ENCODE measurements at places on chromosomes 12 and 14.
A peak's percentile ranks its signal among the peaks of the same experiment; 100 is the strongest.

DNA sequence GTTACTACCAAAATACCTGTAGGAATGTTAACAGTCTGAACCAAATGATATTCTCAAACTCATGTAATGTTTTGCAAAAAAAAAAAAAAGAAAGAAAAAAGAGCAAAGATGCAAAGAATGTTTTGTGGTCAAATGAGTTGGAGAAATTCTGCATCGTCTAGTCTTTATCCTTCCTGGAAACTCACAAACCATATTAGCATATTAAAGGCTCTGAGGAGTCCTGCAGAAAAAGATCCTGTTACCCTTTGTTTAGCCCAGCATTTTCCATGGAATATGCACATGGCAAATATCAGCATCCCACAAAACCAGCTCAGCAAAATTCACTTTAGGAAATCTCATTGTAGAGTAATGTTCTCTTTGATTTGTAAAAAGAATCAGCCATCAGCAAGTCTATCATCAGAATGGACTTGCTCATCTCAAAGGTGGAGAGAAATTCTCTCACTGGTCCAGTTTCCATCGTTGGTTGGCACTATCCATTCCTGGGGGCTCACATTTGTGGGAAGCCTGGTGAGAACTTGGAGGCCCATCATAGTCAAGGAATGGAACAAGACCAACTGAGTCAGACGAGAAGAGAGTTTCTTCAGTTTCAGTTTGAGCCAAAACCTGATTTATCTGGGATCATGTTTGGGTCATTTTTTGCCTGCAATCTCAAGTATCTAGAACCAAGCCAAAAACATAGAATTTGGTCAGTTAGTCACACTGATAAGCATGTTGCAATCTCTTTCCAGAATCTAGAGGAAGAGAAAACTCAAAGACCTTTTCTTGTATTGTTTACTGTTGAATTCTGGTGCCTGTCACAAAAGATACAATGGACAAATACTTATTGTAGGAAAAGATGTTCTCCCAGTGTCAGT lies 129.8 kb downstream of the TBX5 start:
- peak; percentile 71 for DNase-seq

GRCh38 chr14:87231336-87232026 lies 761.5 kb downstream of the GALC start:
- no peak for DNase-seq

GRCh38 chr12:98374007-98374406 lies 141.4 kb upstream of the TMPO start:
- DNase-seq, result peak; percentile 10

GRCh38 chr12:53217931-53218307 lies 10.9 kb upstream of the ITGB7 start:
- peak; percentile 31 for DNase-seq

- peak; percentile 84 for DNase-seq
Observed at GRCh38 chr14:54600717-54601109, 33.8 kb downstream of the SAMD4A start.

GRCh38 chr14:35361141-35361480 lies 43.4 kb downstream of the NFKBIA start:
- no peak for DNase-seq

- no peak for DNase-seq
Observed at GRCh38 chr14:50082784-50083466, 33.4 kb downstream of the VCPKMT start.

DNA sequence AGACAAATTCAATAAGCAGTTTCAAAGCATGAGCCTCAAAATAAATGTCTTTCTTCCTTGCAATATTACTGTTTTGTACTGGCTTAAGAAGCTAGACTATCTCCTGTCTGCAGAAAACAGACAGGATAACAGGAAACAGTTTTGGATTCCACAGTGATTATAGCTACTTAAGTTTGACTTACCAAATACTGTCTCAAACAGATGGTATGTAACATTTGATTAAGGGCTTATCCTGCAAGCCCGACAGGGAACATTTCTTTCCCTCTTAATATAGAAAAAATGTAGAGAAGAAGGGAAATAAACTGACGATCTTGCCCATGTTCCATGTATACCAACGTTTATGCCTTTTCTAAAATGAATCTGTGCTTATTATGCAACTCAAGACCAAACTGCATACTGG lies 179.9 kb upstream of the EEA1 start:
- DNase-seq, result peak; percentile 45

DNA sequence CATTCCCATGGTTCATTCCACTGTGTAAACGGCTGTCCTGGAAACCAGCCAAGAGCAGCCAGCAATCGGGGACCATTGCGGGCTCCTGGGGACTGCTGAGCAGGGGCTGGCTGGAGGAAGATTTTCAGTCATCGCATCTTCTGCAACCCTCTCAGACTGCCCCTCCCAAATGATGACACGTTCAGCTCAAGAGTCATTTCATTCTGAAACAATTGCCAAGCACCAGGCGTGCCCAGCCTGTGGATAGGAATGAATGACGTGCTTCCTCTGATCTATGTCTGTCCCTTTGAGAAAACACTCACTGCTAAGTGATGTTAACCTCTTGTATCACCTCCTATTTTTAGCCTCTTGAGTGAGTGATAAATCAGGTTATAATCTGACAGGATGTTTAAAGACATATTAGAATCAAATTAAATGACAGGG lies 62.0 kb downstream of the NDUFA12 start:
- peak; percentile 82 for DNase-seq

DNA sequence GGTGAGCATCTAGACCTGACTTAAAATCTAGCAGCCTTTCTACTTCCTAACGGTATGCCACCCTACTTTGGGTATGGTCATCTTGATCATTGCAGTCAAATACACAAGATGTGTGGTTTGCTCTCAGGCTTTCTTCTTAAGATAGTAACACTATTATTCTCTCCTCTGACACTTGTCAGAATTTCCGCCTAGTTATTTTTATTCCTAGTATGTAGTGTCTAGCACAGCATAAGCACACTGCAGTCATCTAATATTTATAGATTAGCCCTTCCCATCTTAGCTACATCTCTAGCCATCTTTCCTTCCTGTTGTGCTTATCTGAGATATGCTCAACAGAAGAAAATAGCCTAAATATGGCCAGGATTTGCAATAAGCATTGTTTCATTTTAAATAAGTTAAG lies 180.1 kb downstream of the C12orf50 start:
- DNase-seq, result no peak

- no peak for DNase-seq
Observed at GRCh38 chr14:98325761-98326160, 946.2 kb downstream of the BCL11B start.

DNA sequence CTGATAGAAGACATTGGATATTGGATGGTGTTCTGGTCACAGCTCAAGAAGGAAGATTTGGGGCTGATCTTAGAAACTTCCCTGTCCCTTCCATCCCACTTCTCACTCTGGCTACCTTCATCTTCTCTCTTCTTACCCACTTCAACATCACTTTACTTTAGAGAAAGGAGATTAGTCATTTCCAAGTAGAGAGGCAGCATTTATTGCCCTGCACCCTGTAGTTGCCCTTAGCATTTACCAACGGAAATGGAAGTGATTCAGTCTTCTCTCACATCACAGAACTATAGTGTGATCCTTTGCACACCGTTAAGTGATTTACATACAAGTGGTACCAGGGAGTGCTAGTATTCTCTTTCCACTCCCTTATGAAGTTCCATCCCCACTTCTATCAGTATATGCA lies 52.4 kb downstream of the PHLDA1 start:
- DNase-seq, result no peak

DNA sequence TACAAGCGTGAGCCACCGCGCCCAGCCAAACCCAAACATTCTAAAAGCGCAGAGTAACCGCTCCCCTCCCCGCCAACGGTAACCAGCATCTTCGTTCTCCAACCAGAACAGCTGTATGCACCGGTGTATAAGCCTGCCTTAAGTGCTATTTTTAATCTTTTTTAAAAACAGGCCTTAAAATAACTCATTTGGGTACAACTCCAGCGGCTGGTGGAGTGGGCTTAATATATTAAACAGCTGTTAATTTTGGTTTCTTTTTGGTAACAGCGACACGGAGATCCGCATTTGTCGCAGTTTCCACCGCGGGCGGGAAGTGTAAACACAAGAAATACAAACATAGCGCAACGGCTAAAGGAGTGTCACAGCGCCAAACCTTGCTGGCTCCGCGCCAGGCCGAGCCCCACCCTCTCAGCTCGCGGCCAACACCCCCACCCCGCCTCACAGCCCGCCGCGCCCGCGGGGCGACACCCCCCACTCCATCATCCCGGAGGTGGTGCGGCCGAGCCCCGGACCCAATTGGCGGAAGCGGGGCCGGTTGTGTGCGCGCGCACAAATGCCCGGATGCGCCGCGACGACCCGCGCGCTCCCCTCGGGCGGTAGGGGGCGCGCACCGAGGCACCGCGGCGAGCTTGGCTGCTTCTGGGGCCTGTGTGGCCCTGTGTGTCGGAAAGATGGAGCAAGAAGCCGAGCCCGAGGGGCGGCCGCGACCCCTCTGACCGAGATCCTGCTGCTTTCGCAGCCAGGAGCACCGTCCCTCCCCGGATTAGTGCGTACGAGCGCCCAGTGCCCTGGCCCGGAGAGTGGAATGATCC lies at the start of gene MDM2:
MDM2 (plus strand) TSS at position 602 of the 812 bp plus-strand sequence. CDS start 301 bp downstream, outside the sequence.
- DNase-seq, result peak; percentile 87

- peak; percentile 70 for DNase-seq
Observed at GRCh38 chr14:34951286-34951685, 31.5 kb upstream of the SRP54 start.

DNA sequence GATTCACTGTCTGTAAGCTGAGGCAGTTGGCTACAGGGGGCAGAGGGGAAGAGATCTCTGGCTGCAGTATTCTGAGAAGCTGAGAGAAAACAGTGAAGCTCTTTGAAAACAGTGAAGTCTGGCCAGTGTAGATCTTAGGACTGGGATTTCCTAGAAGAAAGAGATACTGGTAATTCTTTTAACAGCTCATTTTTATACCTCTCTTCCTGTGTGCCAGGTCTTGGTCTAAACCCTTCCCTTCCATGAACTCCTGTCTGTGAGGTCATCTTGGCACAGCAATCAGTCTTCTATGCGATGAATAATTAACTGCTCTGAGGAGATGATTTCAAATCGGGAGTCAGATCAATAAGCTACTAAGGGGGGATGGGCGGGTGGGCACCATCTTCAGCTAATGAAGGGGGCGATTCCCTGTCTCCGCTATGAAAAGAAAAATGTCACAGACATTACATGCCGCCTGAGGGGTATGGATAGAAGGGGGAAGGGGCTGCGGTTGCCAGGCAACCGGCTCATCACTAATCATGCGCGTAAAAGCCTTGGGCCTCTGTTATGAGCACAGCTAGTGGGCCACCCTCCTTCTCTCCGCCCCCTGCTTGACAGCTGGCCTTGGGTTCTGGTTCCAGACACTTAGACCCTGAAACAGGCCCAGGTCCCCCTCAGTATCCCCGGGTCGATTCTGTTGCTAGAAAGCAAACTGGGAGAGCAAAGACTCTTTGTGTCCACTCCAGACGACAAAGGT lies 75.3 kb upstream of the CEP83 start:
- DNase-seq, result no peak

DNA sequence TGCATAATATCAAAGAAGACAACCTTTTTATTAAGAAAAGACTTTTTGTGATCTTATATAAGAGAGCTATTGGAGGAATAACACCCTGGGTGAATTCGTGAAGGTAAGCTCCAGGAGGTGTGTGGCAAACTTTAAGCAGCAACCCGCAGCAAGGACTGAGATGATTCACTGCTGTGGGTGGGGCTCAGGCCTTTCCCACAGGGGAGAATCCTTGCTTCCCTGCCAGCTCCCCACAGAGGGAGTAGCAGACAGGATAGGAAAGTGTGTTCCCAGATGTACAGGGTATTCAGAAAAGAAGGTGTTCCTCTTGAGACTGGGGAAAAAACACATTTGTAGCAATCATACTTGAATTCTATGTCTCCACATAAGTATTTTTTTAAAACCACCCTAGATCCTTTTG lies 9.2 kb downstream of the NDUFA12 start:
- peak; percentile 30 for DNase-seq

GRCh38 chr14:73863209-73863608 lies 11.6 kb downstream of the PTGR2 start:
- DNase-seq, result no peak
